ENCODE measurements at places on chromosomes 5 and 9.

- DNase-seq, result no peak
Measured at GRCh38 chr5:11672385-11673085, 231.7 kb downstream of the CTNND2 start.

GRCh38 chr5:127416906-127417305, 100.5 kb upstream of the PRRC1 start:
- no peak for DNase-seq

GRCh38 chr5:80955082-80955590, 5.0 kb upstream of the RASGRF2 start:
- no peak for DNase-seq

- no peak for DNase-seq
Measured at GRCh38 chr5:97037819-97038218, 101.9 kb downstream of the LNPEP start.

GRCh38 chr9:97365634-97366033, 46.3 kb upstream of the TDRD7 start:
- no peak for DNase-seq

- no peak for DNase-seq
Measured at GRCh38 chr5:146051678-146052077, 53.7 kb downstream of the PLAC8L1 start.

DNA sequence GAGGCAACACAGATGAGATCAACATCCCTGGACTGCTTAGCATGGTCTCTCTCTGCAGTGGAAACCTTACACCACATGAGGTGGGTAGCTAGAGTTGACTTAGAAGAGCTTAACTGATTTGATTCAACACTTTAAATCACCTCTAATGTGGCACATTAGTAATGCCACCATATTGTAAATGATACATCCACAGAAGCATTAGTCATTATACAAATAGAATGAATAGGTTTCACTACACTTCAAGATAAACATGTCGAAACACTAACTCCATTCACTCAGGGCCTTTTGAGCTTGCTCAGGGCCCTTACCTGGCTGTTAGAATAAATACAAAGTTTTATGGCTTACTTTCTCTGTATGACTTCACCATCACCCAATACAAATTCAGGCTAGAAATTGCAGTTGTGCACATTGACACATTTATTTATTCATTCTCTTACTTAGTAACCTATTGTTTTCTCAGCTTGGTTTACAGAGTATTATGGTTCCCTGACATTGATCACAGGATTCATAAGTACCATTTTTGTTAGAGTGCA, 9.3 kb upstream of the SMAD5 start:
- no peak for DNase-seq

DNA sequence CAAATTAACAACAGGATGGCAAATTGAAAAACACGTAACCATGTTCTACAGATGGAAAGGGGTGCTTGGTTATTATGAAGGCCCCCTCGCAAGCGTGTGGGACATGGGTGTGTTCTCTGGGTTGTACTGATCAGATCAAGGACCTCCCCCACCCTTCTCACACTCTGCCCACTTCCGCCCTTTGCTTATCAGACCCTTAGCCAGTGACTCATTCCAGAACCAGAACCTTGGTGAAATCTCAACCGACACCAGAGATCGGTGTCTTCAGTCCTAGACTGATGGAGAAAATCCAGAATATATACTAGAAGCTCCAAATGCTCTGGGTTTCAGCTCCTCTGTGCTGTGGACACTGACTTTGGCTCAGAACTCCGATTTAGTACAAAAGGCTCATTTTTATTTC, 64.9 kb downstream of the PTTG1 start:
- no peak for DNase-seq

- DNase-seq, result no peak
Measured at GRCh38 chr5:81182396-81183390, 50.4 kb upstream of the CKMT2 start.
